Effector memory CD4-positive, alpha-beta T cell (primary cell): ENCODE measurements at places on chromosomes 5 and 9.

DNA sequence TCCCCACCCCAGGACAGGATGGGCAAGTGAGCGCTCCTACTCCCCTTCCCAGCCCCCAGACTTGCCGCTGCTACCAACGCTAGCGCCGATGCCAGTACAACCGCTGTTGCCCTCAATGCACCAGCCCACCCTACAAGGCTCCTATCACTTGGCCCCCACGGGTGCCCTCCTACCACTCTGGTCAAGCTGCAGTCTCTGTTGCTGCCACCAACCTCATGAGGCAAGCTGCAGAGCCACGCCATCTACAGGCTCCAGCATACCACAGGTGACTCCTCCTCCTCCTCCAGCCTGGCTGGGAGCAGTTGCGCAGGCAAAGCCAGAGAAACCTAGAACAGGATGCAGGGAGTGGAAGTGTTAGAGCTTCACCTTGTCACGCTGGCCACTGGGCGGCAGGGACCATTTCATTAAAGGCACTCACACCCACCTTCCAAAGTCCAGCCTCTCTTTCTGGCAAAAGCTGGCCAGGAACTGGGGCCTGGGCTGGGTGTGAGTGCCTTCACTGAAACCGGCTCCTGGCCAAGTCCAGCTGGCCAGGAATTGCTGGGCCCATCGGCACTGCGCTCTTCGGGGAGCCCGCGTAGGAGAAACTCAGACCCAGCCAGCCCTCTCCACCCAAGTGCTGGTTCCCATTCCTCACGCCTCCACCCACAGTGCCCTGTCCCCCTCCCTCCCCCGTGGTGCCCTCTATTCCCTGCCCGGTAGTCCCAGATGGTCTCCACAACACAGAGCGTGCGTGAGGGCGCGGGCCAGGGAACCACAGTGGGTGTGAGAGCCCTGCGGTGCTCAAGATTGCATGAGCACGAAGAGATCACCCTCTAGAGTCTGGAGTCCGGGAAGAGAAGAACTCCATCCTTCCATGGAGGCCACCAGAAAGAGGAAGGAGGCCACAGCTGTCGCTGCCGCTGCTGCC lies 1.6 kb upstream of the PCAT7 start:
- no peak for DNase-seq

GRCh38 chr5:173233347-173234128 lies 1.5 kb downstream of the NKX2-5 start:
- DNase-seq: no peak

- DNase-seq: no peak
Measured at GRCh38 chr5:144198386-144198785, 27.7 kb downstream of the KCTD16 start.

GRCh38 chr5:51652980-51653379 lies 269.7 kb downstream of the ISL1 start:
- DNase-seq: no peak

GRCh38 chr9:13158986-13159385 lies 120.5 kb downstream of the MPDZ start:
- DNase-seq: no peak
